ENCODE measurements at places on chromosomes 3 and 15.

DNA sequence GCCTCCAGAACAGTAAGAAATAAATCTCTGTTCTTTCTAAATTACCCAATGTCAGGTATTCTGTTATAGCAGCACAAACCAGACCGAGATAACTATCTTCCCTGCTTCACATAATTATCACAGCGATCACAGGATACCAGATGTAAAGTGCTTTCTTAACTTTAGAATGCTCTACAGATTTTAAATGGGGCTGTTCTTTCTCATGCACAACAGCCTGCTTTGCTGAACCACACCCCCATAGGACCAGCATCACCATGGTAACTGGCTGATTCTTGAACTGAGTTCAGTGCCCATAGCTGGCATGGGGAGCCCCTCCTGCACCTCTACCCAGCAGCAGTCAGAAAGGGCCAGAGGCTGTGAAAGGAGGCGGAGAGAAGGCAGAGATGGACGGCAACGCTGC lies 7.8 kb downstream of the CD80 start:
- DNase-seq = no peak

GRCh38 chr3:189457201-189457607 lies 174.0 kb upstream of the TP63 start:
- no peak for DNase-seq

GRCh38 chr3:158470944-158471638 lies 99.9 kb upstream of the MLF1 start:
- DNase-seq = no peak

DNA sequence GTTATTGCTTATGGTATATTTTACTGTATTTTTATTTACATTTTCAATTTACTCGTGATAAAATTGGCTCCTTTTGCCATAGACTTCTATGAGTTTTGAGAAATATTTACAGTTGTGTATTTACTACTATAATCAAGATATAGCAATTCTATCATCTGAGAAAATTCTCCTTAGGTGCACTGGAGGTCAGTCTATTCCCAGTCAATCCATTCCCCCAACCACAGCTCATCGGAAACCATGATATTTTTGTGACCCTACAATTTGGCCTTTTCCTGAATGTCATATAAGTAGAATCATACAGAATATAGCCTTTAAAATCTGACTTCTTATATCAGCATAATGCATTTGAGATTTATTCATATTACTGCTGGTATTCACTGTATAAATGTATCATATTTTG lies 114.7 kb upstream of the LRTM1 start:
- DNase-seq = no peak

- DNase-seq = no peak
Observed at GRCh38 chr3:157104928-157105652, 54.9 kb downstream of the CCNL1 start.

GRCh38 chr3:32048487-32049182 lies 57.8 kb upstream of the GPD1L start:
- DNase-seq = no peak

- no peak for DNase-seq
Observed at GRCh38 chr3:16741890-16742289, 136.7 kb upstream of the DAZL start.

GRCh38 chr15:26972636-26973035 lies 1.7 kb downstream of the GABRG3 start:
- DNase-seq = no peak

DNA sequence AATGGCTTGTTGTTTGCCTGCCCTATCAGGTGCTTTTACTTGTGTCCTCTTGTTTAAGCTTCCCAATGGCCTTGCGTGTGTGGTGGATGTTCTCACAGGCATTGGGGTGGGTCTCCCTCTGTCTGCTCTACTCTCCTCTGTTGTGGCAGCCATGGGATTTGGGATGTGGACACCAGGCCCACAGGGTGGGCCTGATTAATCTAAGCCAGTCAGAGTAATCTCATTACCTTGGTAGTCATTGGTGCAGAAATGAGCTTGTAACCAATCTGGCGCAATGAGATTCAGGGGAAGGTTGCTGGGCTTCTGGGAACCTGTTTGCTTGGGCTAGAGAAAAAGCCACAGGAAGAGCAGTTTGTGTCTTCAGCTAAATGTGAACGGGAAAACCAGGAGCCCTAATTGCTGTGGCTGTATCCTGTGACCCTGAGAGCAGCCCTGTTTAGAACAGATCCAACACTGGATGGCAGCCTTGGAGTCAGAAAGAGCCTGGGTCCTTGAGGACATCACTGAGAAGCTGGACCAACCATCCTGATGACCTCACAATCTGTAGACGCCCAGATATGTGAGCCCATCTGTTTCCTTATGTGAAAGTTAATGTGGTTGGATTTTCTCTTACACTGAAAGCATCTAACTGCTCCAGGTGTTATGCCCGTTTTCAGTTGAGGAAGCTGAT lies 157.3 kb upstream of the UBE2E1 start:
- no peak for DNase-seq

DNA sequence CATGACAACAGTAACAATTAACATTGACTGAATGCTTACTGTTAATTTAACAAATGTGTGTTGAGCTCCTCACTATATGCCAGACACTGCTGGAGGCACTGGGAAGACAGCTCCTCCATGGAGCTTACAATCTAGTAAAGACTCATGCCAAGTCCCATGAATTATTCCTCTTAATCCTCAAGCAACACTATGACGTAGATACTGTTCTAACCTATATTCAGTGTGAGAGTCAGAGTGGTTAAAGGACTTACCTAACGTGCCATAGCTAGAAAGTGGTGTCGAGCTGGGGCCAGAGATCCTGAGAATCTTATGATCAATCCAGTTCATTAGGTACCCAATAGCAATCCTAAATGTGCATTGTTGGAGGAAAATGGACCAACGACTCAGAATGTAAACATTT lies 43.6 kb downstream of the MYO1E start:
- no peak for DNase-seq

DNA sequence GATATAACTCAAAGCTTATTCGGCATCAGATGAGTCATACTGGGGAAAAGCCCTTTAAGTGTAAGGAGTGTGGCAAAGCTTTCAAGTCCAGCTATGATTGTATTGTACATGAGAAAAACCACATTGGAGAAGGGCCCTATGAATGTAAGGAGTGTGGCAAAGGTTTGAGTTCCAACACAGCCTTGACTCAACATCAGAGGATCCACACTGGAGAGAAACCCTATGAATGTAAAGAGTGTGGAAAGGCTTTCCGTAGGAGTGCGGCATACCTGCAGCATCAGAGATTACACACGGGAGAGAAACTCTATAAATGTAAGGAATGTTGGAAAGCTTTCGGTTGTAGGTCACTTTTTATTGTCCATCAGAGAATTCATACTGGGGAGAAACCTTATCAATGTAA lies 7.5 kb downstream of the ZNF621 start:
- no peak for DNase-seq

DNA sequence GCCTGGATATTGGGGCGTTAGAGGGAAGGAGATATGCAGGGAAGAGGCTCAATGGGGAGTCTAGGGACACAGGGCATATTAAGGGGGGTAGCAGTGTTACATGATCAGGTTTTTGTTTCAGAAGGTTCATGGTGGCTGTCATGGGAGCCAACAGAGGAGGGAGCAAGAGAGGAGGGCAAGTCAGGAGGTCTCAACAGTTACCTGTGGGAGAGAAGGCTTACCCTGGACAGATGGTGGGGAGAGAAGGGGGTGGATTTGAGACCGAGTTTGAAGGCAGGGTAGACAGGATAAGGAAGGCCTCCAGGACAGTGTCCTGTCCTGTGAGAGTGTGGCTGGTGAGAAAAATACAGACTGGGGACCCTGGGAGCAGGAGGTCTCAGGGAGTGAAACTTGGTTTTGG lies 3.8 kb upstream of the WNT7A start:
- DNase-seq = no peak

DNA sequence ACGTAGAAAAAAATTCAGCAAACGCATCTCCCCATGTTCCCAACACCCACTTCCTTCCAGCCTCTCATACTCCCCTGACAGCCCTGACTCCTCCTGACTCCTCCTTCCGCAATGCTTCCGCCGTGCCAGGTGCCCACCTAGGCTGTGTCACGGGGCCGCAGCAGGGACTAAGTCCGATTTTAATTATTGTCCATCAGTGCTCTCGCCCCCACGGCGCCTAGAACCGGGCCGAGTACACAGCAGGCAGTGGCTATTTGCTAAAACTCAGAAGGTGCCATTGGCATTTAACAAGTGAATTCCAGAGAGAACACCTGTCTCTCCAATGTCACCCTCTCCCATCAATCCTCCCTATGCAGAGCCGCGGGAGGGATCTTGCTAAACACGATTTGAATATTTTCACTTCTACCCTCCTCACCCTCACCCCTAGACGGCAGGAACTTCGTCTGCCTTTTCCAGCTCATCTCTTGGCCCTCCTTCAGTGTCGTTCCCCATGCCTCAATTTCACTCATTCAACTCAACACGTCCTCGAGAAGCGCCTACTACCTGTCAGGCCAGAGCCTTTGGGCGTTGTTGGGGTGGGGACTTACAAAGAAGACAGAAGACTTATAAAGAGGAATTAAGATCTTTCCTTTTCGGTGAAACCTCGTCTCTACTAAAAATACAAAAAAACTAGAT lies 11.5 kb upstream of the SHF start:
- DNase-seq = peak; percentile 12

All from T-helper 9 cell (primary cell).